Stimulated activated CD8-positive, alpha-beta memory T cell treated with anti-CD3 and anti-CD28 coated beads, Interleukin-7, amount 100 ng/mL, for 48 hours (primary cell): ENCODE measurements at places on chromosomes 2 and 18.

DNA sequence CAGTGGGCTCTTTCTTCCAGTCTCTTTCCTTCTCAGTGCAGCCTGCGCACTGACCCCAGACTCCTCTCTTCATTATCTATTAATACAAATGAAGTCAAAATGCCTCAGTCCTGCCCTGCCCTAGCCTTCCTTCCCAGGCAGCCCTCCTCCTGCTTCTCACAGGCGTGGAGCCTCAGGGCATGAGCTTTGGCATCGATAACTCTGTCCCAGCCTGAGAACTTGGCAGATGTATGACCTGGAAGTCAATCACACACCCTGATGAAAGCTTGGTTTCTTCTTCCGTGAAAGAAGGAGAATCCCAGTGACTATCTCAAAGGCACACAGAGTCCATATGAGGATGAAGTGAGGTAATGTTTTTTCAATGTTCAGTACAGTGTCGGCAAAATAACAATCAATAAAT, 600.7 kb upstream of the ID2 start:
- DNase-seq = no peak

DNA sequence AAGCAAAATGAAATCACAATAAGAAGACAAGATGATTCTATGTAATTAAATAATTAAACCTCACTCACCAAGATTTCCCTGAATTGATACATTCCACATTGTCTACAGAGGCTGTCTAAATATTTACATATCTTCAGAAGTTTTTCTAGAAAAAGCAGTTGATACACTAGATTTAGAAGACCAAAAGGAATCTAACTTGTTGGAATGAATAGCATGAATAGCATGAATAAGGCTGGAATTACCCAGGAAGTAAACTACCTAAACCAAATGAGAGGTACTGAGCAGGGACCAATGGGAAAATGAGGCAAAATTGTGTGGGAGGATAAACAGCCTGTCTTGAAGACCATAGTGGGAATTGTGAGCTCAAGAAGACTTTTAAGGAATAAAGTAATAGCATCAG, 479.7 kb downstream of the TXNL1 start:
- no peak for DNase-seq

- DNase-seq = no peak
Measured at GRCh38 chr2:120265006-120265405, 12.4 kb downstream of the RALB start.

GRCh38 chr2:105812180-105813044, 67.7 kb downstream of the NCK2 start:
- DNase-seq = no peak

DNA sequence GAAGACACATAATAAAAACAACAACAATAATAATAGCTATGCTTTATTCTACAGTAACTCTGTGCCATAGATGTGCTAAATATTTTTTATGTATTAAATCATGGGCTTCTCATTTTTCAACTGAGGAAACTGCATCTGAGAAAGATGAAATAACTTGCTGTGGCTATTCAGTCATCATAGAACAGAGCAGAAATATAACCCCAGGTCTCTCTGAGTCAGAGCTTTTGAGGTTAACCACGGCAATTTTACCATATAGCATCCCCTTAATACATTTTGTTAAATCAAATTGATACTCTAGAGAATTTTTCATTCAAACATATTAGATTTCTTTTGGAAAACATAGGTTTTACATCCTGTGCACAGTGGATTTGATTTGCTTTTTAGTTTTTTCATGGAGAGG, 586.6 kb upstream of the KLHL29 start:
- no peak for DNase-seq

DNA sequence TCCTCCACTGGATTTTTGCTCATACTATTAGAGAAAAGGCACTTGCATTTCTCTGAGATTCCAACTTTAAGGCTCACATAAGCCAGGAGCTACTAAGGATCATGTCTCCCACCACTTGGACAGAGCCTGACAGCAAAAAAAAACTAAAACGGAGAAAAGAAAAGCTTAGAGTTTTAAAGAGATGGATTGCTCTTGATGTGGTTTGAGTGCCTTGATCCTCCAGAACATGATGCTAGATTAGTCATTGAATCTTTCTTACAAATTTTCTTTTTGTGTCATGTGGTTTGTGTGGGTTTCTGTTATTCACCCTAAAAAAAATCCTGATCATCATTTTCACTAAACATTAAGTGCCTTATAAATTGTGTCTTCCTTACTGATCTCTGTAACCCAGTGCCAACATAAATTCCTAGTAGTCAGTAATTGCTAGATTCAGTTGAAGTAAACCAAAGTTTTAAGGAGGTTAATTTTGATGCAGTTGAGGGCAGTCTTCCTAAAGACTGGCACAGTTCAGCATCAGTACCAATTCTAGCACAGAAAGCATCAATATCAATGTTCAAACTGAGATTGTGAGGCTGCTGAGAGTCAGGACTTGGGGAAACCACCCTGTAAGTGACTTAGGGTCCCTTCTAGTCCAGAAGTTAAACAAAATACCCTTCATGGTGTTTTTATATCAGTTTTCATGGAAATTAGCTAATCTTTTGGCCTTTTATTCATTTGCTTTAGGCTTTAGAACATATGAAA, 206.3 kb downstream of the RAD51AP2 start:
- DNase-seq = no peak

DNA sequence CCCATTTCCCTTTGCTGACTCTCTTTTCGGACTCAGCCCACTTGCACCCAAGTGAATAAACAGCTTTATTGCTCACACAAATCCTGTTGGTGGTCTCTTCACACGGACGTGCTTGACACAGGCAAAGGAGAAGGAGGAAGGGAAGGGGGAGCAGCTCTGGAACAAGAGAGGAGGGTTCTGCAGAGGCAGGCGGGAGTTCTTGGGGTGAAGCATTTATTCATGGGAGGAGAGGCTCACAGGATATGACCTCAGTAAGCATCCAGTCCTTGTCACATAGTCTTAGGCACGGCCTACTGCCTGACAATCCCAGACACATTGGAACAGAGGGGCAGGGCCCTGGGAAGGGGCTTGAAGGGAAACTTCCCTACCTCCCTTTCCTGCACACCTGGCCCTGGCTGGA, 171.7 kb upstream of the HS6ST1 start:
- DNase-seq = no peak

- no peak for DNase-seq
Measured at GRCh38 chr2:240567137-240567871, 980 bp upstream of the RNPEPL1 start.

- DNase-seq = no peak
Measured at GRCh38 chr18:26367425-26367824, 141.2 kb downstream of the TAF4B start.

DNA sequence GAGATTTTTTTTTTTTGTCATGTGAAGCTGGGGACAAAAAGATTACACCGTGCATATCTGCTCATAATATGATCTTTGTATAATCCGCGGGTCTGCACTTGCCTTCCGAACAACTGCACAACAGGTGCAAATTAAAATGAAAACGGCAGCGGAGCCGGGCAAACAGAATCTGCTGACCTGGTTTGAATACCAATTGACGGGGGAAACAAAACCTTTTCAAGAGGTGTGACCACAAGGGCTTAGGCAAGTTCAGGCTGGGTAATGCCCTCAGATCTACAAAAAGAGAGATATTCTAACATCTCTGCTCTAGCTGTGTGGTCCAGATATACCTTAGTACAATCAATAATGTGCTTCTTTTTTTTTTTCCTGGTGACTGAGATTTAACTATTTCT, 88.5 kb downstream of the ZEB2 start:
- no peak for DNase-seq

GRCh38 chr2:173775440-173775839, 189.7 kb downstream of the SP3 start:
- no peak for DNase-seq

DNA sequence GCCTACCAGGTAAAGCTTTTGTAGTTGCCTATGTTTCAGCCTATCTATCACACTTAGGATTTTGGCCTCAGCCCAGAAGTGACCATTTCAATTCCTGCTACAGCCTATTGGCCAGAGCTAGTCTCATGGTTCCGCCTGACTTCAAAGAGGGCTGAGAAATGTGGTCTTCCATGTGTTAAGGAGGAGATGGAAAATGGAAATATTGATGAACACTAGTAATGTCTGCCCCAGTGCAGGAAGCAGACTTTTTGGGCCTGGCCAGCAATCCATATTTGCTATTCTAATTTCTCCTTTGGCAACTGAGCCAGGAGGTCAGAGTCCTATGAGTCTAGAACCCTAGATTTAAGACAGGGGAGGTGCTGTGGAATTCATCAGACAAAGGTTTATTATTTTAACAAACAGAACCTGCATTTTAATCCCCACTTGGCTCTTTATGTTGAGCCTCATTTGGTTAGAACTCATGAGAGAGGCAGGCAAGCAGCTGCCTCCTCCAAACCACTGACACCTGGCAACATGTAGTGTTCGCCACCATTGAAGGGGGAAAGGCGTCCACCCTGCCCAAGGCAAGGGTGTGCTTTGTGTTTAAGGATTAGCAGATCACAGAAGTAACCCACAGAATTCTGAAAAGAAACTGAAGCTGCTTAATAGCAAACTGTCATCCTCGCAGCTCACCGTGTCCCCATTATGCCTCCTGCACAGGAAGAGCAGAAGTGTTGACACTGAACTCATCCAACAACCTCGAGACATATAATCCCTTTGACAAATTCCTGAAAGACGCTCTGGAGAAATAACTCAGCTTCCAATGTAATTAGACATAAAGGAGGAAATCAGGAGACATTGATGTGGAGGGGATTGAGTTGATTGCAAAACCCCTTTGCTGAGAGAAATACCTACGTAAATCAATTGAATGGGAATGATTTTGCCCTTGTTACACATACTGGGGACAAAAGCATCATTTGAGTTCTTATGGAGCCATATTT, 47.7 kb upstream of the SCG2 start:
- no peak for DNase-seq

DNA sequence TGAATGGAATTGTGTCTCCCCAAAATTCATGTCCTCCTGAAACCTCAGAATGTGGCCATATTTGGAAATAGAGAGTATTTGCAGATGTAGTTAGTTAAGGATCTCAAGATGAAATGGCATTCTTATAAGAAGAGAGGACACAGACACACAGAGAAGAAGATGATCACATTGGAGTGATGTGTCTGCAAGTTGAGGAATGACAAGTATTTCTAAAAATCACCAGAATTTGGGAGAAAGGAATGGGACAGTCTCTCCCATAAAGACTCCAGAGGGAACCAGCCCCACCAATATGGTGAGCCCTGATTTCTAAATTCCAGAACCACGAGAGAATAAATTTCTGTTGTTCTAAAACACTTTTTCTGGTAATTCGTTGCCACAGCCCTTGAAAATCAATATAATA, 166.3 kb downstream of the C1D start:
- DNase-seq = no peak

- DNase-seq = no peak
Measured at GRCh38 chr2:19866771-19867170, 35.0 kb downstream of the TTC32 start.

DNA sequence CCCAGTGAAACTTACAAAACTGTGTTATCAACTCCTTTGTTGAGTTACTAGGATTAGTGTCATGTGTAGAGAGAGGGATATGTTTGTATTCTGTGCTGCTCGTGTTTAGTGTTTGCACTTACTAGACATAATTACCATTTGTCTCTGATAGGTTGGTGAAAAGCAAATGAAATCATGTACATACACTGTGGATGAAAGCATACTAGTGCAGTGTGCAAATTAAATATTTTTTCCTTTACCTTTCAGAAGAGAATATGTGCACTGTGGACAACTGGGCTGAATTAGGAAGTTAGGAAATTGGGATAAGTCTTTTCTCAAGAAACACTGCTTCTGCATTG, 1.2 kb downstream of the KIAA1328 start:
- DNase-seq = no peak

GRCh38 chr2:215241791-215242305, 70.0 kb upstream of the ATIC start:
- no peak for DNase-seq

GRCh38 chr18:39172695-39173421, 1607.3 kb upstream of the CELF4 start:
- DNase-seq = no peak

- no peak for DNase-seq
Measured at GRCh38 chr18:1528964-1529509, 624.4 kb downstream of the ADCYAP1 start.

DNA sequence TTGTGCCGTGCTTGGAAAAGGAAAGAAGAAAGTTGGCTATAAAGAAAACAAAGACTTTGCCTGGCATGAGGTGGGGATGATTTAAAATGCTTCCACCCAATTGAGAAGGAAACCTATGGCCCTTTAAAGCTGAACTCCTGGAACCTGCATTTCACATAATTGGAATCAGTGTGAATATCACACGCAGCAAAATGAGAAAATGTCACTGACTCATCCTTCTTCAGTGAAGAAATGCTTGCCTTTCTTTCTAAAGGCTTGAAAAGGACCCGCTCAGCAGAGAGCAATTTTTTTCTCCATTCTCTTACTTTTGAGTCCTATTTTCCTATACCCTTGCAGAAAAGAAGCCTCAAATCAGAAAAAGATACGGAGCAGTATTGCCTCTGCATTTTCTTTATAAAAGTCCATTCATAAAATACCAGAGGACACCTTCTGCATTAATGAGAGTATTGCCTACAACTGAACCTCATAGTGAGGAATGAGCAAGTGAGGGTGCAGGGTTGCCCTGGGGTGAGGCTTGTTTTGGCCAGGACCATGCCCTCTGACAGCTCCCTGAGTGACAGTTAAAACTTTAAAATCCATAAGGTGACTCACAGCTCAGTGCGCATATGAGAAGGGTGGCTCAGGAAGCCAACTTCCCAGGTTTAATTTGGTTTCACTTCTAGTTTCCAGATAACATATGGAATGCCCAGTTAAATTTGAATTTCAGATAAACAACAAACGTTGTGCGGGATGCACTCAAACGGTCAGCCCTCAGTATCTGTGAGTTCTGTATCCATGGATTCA, 191.9 kb upstream of the GYPC start:
- no peak for DNase-seq

GRCh38 chr2:192773044-192773443, 578.3 kb upstream of the TMEFF2 start:
- no peak for DNase-seq

DNA sequence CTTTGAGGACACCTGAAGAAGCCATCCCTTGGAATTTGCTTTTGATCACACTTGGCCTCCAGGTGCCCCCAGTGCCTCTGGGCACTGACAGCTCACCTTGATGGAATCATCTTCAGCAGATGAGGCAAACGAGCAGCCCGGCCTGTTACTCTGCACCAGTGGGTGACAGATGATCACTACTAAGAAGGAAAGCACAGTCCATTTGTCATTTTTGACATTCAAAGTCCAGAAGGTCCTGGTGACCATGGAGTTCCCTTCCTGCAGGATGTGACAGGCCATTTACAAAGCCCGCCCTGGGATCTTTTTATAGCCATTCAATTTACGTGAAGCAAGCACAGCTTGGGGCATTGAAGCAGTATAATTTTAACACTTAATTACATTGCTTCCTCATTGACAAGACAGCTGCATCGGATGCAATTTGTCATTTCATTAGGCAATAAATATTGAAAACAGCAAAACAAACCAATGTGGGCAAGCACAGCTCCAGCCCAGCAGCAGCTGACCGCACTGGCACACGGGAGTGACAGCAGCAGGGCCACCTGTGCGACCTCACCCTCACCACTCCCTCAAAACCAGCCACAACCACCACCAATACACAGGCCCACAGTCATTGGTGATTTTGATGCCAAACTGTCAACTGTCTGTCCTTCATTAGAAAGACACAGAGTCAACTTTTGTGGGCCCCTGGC, 76.0 kb upstream of the SLC66A3 start:
- no peak for DNase-seq
